ENCODE measurements at places on chromosomes 5 and 9.

DNA sequence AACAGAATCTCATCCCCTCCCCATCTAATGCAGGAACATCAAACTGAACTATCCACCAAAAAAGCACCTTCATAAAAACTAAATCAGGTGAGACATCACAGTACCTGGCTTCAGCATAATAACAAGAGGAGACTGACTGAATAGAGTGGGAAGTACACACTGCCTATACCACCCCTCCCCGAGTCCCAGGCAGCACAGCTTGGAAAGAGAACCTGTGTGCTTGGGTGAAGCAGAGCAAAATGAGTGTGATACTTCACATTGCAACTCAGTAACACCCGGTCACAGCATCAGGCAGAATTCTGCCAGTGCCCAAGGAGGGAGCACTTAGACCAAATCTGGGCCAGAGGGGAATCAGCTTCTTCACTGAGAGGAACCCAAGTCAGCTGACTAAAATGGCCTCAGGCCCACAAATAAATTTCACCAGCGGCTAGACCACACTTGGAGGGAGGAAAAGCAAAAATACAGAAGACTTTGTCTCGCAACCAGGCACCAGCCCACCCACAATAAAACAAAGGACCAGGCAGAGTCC, 69.3 kb upstream of the OR2K2 start:
- no peak for DNase-seq

DNA sequence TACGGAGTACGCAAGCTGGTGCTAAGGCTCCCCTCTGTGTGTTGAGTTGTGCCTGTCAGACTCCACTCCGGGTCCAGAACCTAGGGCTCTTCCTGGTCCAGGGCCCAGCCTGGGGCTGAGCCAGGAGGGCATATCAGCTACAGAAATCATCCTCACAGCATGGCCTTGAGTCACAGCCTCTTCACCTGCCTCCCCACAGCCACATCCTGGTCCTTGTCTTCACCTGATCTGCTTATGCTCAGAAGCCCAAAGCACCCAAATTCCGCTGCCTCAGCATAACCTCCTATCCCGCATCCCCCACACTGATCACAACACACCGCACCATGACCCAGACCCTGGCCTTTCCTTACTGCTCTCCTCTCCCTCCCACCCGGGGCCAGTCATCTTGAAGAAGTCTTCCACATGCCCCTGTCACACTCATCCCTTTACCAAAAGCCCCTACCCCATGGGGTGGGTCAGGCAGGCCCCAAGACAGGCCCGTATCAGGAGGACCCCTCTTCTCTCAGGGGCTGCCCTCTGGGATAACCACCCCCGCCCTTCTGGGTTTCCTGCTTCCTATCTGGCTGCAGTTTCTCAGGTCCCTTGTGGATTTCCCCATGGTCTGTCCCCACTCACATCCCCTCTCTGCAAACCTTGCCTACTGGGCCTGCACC, 1.3 kb upstream of the IL3 start:
- DNase-seq: no peak

DNA sequence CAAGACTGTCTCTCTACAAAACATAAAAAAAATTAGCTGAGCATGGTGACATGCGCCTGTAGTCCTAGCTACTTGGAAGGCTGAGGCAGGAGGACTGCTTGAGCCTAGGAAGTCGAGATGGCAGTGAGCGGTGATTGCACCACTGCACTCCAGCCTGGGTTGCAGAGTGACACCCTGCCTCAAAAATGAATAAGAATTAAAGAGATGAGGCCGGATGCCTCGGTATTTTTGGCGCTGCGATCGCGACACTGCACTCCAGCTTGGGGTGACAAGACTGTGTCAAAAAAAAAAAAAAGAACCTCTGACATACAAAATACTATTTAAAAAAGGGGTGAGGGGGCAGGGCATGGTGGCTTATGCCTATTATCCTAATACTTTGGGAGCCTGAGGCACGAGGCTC, 7.3 kb downstream of the GPBP1 start:
- DNase-seq: no peak

- no peak for DNase-seq
These were observed 354.6 kb downstream of the SLIT3 start for GRCh38 chr5:168946363-168946762.

- no peak for DNase-seq
These were observed 3.6 kb upstream of the DPH7 start for GRCh38 chr9:137582286-137582860.

GRCh38 chr9:131590907-131591844, 45.9 kb downstream of the PRRT1B start:
- DNase-seq: peak; percentile 65

GRCh38 chr5:172077664-172078425, 71.4 kb upstream of the FBXW11 start:
- no peak for DNase-seq

DNA sequence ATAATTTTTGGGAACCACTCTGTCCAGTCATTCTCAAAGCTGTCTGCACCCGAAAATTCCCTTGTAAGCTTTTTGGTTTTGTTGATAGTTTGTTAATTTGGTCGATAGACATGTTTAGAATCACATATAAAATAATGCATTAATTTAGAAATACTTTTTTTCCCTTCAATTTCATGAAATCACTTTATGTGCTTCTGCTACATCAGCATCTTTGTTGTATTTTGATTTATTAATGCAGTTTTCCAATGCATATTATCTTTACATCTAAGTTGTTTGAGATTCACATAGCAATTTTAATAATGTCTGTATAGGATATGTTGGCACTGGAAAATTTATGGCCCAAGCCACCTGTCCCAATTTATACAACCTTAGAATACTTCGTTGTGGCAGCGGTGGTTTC, 60.6 kb upstream of the SV2C start:
- no peak for DNase-seq

- no peak for DNase-seq
These were observed 152.3 kb downstream of the TTC39B start for GRCh38 chr9:15154677-15155076.

DNA sequence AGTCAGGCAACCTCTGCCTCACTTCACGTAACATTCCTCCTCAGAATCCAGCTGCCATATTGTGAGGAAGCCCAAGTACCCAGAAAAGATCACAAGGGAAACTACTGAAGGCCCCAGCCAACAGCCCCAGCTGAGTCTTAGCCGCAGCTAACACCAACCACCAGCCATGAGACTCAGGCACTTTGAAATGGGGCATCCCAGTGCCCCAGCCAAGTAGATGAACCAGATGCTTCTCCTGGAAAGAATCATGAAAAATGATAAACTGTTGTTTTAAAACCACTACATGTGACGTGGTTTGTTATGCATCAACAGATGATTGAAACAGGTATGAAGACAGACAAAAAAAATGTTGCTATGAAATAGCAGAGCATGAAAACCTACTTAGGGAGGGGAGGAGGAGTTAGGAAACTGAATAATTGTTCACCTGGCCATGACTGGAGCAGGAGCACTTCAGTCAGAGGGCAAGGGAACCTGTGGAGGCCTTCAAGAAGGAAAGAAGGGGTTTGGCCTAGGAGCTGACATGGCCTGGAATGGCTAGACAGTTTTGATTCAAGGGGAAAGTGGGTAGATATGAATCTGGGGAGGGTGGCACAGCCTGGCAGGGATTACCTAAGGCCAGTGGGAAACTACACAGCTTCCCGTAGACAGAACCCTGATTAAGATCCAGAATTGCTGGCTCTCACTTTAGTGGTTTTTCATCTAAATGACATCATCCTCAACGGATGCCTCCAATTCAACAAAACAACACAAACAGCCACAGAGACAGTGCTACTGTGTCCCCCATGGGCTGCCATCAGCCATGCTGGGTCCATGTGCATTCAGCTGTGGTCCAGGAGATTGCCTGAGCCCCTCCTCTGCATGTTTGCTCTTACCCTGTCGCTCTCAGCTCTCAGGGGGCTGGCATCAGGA, 211.6 kb downstream of the SYK start:
- no peak for DNase-seq

DNA sequence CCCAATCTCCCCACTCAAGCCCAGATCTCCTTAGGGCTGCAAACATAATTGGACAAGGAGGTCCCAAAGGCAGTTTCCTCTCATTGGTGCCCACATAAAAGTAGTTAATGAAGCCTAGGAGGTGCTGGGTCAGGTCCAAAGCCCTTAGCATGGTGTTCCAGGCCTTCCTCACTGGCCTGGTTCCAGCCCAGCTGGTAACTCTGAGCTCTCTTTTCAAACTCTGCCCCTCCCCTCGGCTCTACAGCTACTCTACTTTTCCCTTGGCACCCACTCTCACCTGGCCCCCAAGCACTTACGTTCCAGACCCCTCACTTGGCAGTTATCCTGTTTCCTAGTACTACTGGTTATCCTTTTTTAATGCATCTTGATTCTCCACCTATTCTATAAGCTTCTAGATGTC, 9.9 kb downstream of the SEPTIN8 start:
- DNase-seq: no peak

GRCh38 chr5:27171761-27172261, 133.4 kb upstream of the CDH9 start:
- DNase-seq: no peak

DNA sequence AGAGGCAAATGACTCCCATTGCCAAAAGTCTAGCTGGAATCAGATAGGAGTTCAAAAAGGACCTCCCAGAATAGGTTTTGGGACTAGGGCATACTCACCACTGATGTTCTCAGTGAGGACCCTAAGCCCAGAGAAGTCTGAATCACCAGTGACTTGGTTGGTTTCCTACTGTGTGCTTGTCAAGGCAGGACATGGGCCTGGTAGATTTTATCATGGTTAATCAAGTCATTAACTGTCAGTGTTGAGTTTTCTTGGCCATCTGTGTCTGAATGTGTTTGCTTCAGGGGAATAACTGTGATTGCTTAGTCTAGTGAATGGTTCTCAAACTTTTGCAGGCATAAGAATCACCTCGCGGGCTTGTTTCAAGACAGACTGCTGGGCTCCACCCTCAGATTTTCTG, 99.0 kb upstream of the GDNF start:
- DNase-seq: no peak

DNA sequence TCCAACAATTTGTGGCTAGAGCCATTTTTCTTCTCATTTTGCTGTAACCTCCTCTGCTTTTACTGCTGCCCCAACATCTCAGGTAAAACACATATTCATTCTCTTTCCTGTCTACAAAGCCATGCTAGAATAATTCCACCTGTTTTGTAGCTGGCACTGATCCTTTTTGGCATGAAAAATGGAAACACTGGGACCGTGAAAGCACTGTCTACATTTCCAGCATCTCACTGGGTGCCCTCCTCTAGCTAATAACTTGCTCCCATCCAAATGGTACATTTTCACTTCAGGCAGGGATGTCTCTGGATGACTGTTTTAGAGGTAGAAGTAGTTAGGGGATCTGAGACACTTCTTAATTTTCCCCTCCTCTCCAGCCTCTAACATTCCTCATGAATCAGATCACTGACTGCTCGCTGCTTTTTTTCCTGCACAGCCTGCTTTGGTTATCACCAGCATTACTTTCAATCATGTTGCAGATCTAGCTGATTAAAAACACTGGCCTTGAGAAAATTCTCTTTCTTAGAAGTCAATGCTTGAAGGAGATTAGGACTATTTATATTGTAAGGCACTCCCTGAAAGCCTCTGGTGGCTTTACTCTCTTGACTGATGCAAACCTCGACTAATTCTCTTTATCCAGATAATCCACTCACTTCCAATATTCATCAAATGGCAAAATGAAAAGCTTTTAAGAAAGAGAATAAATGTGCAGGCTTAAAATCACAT, 1312.6 kb upstream of the DMAC1 start:
- no peak for DNase-seq

DNA sequence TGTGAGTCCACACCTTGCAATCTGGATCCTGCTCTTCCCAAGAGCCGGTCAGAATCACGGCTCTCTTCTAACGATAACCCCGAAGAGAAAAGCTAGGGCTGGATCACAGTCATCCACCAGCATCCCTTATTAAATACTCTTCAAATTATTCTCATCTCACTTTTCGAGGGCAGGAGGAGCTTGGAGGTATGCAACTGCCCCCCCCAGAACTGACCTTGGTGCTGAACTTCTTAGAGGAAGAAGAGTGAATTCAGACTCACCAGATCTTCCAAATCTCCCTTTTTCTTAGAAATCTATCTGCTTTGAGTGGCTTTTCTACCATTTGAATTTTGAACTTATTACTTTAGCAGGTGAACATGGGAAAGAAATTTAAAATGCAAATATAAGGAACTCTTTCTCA, 75.7 kb downstream of the MED10 start:
- DNase-seq: no peak

DNA sequence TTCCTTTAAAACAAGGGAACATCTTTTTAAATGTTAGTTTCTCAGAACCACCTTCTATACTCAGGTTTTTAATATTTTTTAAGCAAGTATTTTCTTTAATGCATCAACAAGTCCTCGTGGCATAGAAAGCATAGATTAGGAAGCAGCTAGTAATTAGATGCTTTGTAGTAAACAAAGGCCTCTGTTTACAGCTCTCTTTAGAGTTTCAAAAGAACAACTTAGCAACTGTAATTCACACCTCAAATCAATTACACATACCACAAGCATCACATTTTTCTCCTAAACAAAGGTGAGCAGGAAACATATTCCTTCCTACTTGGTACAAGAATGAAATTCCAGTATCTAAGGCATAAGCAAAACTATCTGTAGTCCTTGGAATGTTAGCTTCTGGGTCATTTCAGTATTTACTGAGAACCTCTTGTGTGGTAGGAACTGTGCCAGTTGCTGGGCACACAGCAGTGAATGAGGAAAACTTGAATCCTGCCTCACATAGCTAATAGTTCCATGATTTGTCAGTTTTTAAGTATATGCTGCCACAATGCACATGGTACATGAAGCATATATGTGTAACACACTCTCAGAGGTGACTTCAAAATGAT, 249.1 kb downstream of the CEMIP2 start:
- no peak for DNase-seq

- no peak for DNase-seq
These were observed 33.5 kb downstream of the ANXA2R start for GRCh38 chr5:43006424-43007202.

DNA sequence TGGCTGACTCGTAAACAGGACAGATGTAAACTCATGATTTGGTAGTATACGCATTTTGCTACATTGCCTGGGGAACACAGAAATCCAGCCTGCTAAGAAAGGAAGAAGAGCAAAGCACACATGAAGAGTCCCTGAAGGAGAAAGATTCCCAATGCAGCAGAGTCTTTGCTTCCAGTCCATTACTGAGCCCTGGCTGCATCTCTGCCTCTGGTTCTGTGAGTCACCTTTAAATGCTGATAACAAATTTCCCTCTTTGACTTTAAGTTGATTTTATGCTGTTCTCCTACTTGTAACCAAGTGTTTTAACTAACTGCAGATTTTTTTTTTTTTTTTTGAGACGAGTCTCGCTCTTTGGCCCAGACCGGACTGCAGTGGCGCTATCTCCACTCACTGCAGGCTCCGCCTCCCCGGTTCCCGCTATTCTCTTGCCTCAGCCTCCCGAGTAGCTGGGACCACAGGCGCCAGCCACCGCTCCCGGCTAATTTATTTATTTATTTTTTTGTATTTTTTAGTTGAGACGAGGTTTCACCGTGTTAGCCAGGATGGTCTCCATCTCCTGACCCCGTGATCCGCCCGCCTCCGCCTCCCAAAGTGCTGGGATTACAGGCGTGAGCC, 8.5 kb upstream of the PRXL2C start:
- no peak for DNase-seq

GRCh38 chr9:109922617-109923470, 142.8 kb downstream of the PALM2AKAP2 start:
- DNase-seq: no peak

All from stimulated activated CD4-positive, alpha-beta T cell treated with anti-CD3 and anti-CD28 coated beads, Interleukin-2, amount 100 ng/mL, for 4 hours (primary cell).